GDM1 (cell line): ENCODE measurements at places on chromosomes 12 and 14.

DNA sequence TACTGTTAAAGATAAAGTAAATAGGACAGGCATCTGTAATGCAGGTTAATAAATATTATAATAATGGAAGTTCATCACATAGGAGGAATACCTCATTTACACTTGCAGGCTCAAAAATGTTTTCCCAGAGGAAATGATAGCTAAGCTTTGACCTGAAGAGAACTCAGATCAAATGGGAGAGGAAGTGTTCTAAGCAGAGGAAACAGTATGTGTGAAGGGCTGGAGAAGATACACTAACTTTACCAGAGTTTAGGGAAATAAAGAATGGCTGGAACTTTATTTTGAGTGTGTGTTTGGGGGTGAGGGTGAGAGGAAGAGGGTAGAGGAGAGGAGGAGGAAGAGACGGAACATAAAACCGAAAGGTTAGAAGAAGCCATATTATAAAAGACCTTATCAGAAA is 34.0 kb upstream of the AP4S1 start:
- DNase-seq: no peak

DNA sequence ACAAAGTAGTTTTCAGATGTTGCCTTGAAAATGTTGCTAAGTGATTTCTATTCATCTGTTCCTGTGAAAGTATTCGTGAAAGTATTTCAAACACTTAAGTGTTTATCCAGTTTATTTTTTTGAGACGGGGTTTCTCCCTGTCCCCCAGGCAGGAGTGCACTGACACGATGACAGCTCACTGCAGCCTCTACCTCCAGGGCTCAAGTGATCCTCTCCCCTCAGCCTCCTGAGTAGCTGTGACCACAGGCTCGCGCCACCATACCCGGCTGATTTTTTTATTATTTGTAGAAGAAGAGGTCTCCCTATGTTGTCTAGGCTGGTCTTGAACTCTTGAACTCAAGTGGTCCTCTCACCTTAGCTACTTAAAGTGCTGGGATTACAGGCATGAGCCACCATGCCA is 1.7 kb downstream of the ZDHHC17 start:
- DNase-seq: no peak

- DNase-seq: no peak
Measured at GRCh38 chr12:22032732-22033131, 13.3 kb upstream of the CMAS start.

DNA sequence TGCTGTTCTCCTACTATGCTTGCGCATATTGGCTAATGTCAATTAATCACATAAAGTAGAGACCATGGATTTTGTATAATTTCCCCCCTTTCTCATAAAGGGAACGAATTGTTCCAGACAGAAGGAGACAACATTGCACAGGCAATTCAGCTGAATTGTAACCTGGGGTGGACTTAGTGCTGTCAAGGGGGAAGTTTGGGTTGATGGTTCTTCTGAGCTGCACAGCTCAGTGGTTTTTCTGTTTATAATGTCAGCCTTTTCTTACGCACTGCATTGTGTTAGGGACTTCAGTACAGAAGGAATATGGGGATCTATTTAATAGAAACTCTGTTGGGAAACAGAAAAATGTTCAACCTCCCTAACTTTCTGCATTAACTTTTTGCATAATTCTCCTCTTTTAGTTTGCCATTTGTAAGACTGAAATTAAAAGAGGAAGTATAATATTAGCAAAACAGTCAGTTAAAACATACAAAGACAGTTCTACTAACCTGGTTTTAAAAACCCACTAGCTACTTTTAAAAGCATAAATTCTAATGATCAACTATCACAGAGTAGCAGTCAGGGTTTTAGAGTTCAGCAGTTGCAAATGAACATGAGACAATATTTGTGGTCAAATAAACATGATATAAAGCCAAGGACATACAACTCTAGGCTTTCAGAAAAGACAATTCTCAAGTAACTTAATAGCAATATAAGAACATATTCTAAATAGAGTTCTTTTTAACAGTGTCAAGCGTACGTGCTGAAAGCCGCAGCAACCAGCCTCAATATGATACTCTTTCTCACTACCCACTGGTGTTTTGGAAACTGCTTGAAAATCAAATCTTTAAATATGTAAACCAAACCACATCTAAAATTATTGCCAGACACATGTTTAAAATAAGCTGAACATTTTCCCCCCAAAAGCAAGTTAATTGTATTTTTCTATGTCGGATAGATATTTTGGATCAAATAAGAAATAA is 393.0 kb downstream of the FSCB start:
- DNase-seq: no peak

DNA sequence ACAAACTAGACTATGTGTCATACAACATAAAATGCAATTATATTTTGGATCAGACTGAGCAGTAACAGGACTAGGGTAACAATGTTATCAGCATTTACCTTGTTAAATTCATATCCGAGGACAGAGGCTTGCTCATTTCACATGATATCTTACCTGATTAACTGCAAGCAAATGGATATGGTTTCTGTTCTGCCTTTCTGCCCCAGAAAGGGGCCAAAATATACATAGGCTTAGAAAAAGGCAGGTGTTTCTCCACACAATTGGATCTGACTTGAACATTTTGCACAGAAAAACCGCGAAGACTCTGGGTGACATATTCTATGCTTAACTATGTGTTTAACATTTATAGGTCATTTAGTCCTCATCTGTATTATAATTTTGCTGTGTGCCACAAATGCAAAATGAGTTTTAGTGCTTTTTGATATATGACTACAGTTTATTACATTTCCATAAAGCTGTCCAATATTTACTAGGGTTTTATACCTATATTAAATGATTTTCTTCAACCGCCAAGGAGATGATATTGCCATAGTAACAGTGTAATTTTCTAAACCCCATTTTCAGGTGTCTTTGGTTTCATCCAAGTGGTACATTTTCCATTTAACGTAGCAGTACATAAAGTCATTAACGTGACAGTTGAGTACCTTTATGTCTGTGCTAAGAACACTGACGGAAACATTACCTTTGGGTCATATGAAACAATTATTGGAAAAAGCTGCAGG is 249.3 kb upstream of the KRR1 start:
- DNase-seq: no peak

DNA sequence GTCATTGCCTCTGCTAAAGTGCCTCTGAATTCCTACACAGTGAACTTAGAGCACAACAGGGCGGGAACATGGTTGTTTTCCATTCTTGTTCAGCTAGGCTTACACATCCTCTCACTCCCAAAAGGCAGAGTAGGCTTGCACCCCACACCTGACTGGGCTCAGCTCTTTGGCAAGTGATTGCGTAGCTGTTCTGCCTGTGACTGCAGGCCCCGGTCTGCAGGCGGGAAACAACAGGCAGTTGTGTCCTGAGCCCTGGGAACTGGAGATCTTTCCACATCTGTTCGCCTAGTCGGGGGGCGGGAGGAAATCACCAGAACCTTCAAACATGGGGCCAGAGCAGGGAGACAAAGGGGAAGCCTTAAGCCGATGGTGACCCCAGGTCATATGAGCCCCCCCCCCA is 274.7 kb downstream of the ZFP36L1 start:
- DNase-seq: no peak

GRCh38 chr12:23564451-23565152 is 384.9 kb downstream of the SOX5 start:
- no peak for DNase-seq

DNA sequence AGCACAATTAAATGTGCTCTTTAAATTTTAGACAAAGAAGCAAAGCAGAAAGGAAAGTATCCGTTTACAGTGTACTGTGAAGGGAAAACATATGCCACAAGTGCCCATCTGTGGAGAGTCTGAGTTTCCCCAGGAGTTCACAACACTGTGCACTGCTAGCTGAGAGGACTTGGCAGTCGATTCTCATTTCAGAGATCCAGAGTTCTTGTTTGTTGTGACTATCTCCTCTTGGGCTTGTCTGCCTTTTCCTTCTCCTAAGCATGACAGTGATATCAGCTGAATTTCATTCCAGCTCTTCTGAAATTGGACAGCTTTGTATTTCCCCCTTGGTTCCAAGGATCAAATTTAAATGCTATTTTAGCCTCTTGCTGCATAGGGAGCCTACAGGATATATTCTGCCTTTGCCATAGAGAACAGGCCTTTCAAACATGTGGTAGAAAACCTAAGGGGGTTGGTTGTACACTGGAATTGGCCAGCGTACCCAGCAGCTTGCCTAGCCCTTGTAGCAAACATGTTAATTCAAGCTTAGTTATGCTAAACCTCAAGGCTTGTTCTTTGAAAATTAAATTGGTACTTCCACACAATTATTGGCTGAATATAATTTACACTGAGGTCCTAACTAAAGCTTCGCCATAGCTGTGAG is 259.2 kb upstream of the NOVA1 start:
- no peak for DNase-seq
